ENCODE measurements at places on chromosomes 11 and 22.

- DNase-seq, result no peak
Measured at GRCh38 chr22:44380756-44381486, 68.2 kb upstream of the SHISAL1 start.

DNA sequence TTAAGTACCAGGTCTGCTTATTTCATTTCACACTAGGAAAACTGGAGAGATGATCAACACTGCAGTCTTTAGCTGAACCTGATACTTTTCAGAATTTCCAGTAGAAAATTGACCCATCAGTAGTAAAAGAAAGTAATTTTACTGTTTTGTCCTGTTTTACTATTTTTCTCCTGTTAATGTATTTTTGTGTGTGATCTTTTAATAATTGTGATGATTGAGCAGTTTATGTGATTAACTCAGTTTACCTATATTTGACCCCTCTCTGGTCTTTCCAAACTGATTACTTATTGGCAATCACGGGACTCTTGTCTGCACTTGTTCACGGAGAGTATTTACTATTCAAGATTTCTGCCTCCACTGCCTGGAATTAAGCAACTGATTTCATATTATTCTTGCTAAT lies 546 bp upstream of the CYP2R1 start:
- no peak for DNase-seq

GRCh38 chr11:128422576-128423370 lies 164.6 kb downstream of the ETS1 start:
- DNase-seq, result no peak

DNA sequence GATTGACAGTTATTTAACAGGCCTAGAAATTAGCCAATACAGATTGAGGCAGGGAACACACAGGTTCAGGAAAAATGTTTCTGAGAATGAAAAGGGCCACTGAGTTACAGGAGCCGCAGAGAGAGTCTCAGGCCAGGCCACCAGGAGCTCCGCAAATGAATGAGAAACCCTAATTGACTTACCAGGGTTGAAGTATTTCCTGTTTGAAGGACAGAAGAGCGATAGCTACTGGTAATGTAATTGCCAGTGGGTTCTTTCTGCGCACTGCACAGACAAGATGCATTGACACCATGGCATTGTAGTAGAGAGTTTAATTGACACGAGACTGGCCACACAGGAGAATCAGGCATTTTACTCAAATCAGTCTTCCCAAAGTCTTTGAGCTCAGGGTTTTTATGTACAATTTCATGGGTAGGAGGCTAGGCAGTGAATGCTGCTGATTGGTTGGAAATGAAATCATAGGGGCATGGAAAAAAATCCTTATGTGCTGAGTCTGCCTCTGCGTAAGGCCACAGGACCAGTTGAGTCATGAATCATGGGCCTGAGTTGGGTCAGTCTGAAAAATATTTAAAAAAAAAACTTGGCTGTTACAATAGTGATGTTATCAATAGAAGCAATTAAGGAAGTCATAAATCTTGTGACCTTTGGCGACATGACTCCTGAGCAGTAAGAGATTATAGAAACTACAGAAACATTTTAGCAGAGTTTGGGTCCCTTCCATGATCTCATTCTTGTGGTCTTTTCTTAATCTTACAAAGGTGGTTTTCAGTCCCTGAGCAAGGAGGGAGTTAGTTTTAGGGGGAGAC lies 203.8 kb downstream of the CASP12 start:
- DNase-seq, result peak; percentile 24

DNA sequence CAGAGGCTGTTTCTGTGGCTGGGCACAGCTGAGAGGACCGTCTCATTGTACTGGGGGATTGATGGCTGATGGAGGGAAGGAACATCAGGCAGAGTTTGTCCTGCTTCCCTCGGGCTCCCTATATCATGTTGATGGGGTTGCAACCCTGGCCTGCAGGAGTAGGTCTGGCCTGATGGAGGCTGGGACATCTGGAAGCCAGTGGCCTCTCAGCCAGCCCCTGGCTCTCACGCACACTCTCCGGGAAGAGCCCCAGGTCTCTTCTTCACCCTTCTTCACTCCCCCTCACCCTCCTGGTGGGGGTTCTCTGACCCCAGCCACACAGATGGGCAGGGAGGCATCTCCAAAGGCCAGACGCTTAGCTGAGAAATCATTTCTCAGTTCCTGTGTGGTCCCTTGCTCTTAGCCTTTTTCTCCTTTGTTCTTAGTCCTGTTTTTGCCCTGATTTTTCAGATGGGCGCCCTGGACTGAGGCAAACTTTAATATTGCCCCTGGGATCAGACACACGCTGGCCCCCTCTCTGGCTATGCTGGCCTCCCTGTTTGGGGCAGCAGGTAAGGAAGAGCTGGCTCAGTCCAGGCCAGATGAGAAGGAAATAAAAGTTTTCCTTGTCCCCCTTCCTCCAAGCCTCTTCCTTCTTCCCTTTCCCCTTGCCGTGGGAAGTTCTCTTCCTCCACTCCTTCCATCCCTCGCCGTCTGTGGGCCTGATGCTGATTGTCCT lies 13.9 kb upstream of the ANO1 start:
- DNase-seq, result no peak

DNA sequence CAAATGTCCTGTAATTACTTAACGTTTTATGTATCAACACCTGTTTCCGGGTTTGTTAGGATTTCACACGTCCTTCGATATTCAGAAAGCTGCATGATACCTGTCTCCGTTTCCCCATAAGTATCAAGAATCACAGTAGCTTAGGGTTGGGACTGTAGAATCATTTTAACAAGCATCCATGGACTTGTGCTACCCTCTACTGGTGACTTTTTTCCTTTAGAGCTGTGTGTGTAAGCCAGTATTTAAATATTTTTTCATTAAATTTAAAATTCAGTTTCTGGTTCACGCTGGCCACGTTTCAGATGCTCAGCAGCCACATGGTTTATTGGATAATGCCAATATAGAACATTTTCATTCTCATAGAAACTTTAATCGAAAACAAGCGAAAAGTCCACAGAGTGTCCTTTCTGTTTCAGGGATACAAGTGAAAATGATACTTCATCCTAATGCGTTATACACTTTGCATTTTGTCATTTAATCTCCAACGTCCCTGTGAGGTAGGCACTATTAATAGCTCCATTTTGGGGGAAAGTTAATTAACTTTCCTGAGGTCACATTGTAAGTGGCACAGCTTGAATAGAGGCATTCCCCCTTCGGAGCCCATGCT lies 61.5 kb upstream of the SLC25A18 start:
- DNase-seq, result peak; percentile 48

DNA sequence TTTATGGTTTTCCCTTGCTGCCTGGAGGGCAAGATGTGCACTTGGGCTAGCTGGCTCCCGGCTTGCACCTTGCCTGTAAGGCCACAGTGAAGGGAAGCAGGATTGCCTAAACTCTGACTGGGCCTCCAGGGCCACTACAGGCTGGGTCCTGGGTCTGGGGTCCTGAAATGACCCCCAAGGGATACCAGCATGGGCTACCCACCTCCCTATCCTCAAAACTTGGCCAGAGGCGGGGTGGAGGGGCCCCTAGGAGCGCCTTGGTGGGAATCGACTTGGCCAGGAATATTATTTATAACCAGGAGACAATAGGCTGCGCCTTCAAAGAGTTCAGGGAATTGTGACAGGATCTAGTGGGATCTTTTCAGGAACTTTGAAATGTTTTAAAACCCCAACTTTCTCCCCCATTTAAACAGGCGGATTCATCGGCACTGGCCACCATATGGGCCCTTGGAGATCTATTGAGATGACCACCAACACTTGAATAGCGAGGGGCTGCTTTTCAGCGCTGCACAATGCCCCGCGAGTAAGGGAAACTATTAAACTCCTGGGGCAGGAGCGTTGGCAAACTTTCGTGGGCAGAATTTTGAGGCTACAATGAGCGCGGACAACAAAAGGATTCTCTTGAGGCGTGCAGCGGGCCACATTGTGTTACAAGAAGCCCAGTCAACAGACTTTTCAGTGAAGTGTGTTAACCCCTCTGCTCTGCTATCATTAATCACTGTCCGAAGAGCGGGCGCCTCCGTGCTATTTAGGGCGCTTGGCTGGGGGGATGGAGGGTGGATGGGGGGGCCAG lies 15.2 kb downstream of the PAX6 start:
- no peak for DNase-seq

DNA sequence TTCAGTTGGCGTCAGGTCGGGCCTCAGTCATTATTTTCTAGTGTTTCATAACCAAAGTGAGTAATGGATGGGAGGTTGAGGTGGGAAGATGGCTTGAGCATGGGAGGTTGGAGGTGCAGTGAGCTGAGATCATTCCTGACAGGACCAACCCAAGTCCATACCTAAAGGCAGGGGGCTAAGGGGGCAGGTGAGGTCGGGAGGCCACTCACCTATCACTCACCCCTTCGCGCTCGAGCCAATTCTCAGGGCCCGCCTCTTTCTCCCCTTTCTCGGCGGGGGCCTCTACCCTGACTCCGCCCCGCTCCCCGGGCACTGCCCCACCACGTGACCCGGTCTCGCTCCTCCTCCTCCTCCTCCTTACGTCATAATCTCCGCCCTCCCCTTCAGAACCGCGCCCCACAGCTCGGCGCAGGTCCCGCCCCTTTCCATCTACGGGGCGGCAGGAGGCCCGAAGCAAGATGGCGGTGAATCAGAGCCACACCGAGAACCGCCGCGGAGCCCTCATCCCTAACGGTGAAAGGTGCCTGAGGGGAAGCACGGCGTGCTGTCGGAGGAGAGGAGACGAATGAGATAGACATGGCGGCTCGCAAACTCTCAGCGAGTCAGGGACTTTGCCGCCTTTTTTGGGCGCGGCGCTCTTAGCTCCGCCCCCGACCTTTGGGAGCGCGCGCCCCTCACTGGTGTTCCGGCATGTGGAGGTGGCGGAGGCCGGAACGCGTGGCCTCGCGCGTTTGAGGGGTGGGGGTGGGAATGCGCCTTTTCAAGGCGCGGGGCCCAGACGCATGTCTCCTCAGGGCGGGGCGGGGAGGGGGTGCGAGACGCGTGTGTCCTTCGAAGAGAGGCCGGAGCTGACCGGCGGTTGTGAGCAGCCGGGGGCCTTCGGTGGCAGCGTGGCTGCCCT lies at the start of gene WBP2NL:
Gene WBP2NL (plus strand): TSS at position 428 of the 901 bp plus-strand sequence. CDS start 31 bp downstream, at position 459.
- peak; percentile 78 for DNase-seq

GRCh38 chr11:38143852-38144251 lies 1545.8 kb upstream of the RAG2 start:
- DNase-seq, result no peak

- DNase-seq, result peak; percentile 33
Measured at GRCh38 chr11:66371627-66372415, at the start of gene SLC29A2. Gene SLC29A2 (minus strand): TSS chr11:66371760. CDS start chr11:66371591, 169 bp downstream.

DNA sequence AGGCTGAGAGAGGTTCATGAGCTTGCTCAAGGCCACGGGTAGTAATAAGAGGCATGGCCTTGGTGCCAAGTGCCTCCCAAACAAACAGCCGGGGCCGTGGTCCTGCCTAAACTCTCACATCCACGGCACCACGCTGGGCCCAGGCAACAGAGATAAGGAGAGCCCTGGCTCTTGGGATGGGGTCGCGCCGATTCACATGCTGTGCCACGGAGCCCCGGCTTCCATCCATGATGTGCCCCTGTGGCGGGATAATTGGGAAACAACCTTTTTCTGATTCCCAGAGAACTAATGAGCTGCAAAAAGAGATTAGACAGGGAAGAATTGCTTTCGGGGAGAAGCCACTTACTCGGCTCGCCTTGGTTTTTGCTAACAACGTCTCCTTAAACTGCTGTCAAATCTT lies 22.0 kb downstream of the TP53AIP1 start:
- no peak for DNase-seq

GRCh38 chr22:20494978-20495860 lies at the start of gene KLHL22:
Gene KLHL22 (minus strand): TSS chr22:20495795. CDS start chr22:20489211, 6,584 bp downstream.
- DNase-seq, result peak; percentile 41

- no peak for DNase-seq
Measured at GRCh38 chr11:44377914-44378321, 68.0 kb upstream of the ALX4 start.

GRCh38 chr11:58905721-58906547 lies 33.4 kb upstream of the GLYATL1 start:
- DNase-seq, result peak; percentile 91

- DNase-seq, result no peak
Measured at GRCh38 chr22:35918456-35918855, 110.2 kb downstream of the RBFOX2 start.

DNA sequence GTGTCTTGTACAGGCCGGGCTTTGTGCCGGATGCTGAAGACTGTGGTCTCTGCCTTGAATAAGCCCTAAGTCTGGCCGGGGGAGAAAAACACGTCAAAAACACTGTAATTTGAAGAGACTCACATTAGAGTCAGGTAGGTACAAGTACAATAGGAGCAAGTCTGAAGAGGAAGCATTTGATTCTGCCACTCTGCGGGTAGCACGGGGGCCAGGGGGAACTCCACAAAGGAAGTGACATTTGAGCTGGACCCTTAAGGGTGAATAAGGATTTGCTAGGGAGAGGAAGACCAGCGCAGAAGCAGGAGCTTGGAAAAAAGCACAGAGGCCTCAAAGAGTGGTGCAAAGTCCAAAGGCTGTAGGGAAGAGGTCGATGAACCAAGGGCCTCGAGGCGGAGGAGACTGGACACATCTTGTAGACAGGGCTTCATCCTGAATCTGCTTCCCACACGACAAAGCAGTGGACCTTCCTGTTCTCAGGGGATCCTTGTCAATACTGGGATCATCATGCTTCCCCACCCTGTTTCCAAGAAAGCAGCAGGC lies 38.7 kb downstream of the BUD13 start:
- no peak for DNase-seq

GRCh38 chr22:19892925-19893324 lies 38.3 kb upstream of the GNB1L start:
- no peak for DNase-seq

DNA sequence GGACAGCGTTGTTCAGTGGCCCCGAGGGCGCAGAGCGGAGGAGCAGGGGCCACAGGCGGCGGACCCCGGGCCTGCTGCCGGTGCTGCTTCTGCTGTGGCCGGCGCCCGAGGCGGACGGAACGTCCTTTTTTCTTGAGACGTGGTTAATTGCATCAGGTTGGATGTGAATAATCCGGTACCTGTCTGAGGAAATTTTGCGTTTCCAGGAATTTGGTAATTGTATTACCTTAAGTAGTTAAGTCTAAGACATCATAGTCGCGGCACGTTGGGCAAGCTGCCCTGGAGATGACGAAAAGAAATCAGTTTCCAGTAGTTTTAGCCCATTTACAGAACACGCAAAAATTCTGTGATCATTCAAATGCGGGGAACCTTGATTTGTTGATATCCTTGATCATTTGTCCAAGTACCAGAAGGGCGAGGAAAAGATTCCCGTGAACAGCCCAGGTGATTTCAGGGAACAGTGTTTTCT lies 789 bp downstream of the SPECC1L start:
- DNase-seq, result no peak

GRCh38 chr11:9112075-9112474 lies 20.7 kb upstream of the SCUBE2 start:
- no peak for DNase-seq

DNA sequence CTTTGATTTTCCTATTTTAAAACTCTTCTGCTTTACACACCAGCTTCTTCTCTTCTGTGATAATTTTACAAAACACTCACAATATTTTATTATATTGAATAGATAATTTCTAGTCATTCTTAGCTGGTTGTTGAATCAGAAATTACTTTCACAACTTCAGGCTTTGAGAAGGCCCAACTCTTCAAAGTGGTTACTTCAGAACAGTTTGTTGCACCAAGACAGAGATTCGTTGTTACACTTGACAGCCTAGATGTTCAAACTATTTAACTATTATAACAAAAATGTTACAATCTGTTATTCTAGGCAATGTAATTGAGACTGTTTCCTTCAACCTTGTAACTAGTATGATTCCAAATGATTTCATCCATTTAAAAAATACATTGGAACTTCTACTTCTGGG lies 333.2 kb upstream of the CHORDC1 start:
- no peak for DNase-seq

Measured in AG08396 (cell line).